ENCODE measurements at places on chromosomes 5 and 9.

DNA sequence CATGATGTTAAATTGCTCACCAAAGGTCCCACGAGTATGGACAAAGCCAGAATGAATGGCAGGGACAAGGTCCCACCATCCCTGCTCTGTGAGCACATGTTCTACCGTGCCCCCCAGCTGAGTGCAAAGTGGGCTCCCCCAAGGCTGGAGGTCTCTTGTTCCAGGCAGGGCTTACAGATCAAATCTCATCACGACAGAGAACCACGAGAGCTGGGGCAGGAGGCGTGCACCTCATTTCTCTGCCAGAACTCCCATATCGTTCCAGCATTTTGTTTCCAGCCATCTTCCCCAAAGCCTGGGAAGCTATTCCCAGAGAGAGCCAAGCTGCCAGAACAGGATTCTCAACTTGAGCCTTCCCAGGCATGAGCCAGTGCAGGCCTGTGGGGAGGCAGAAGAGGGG lies 108.5 kb downstream of the ZNF354C start:
- DNase-seq, result no peak

- DNase-seq, result no peak
These were observed 295.1 kb downstream of the TLE1 start for GRCh38 chr9:81393985-81394811.

DNA sequence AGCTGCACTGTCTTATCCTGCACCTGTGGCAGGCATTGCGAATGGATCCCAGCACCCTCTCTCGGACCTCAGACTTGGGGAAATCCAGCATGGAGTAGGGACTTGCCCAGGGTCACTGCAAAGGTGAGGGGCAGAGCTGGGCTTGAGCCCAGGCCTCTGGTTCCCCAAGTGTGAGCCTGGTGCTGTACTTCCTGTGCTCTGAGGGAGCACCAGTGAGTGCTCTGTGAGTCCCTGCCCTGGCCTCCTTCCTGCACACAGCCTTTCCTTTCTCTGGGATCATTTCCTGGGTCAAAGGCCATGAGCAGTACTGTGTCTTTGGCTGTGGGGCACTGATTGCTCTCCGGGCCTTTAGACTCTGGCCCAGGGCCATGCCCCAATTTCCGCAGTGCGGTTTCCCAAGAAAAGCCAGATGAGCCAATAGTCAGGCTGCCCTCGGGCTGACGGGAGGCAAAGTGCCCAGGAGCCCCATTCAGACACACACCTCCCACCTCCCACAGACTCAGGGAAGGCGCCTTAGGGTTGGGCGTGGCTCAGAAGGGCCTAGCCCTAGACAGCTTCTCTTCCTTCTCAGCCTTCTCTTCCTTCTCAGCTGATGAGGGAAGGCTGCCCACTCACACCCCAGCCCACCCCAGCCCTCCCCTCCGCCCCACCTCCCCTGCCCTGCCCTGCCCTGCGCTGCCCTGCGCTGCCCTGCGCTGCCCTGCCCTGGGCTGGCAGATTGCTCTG lies 23.3 kb upstream of the TRIM14 start:
- no peak for DNase-seq

- no peak for DNase-seq
These were observed 126.9 kb upstream of the OSMR start for GRCh38 chr5:38718771-38719391.

- DNase-seq, result no peak
These were observed 49.0 kb downstream of the DAPK1 start for GRCh38 chr9:87546704-87547103.

DNA sequence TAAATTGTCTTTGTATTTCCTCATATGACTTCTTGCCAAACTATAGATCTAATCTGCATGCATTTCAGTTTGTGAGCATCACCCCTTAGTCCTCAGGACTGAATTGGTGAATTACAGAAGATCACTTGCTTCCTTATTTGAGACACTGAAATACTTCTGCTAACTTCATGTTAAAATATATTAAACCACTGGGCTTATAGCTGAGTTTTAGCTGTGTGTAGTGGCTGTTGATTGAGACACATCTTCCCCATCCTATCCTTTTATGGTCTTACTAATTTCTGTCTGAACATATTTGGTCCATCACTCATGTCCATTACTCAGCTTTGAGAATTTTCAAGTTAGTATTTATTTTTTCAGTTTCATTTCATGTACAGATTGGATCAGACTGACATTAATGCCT lies 295.9 kb downstream of the PSAT1 start:
- no peak for DNase-seq

- DNase-seq, result no peak
These were observed 441.3 kb upstream of the CCNG1 start for GRCh38 chr5:162996053-162996452.

GRCh38 chr9:112831281-112831851 lies 59.3 kb downstream of the SLC46A2 start:
- DNase-seq, result no peak

DNA sequence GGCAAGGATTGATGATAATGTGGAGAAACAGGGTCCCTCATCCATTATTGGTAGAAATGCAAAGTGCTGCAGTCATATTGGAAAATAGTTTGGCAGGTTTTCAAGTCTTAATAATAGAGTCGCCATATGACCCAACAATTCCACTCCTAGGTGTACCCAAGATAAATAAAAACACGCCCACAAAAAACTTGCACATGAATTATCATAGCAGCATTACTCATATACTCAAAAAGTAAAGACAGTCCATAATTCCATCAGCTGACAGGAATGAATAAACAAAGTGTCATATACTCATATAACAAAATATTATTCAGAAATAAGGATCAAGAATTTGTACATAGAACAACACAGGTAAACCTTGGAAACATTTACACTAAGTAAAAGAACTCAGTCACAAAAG lies 242.9 kb upstream of the FTMT start:
- no peak for DNase-seq

DNA sequence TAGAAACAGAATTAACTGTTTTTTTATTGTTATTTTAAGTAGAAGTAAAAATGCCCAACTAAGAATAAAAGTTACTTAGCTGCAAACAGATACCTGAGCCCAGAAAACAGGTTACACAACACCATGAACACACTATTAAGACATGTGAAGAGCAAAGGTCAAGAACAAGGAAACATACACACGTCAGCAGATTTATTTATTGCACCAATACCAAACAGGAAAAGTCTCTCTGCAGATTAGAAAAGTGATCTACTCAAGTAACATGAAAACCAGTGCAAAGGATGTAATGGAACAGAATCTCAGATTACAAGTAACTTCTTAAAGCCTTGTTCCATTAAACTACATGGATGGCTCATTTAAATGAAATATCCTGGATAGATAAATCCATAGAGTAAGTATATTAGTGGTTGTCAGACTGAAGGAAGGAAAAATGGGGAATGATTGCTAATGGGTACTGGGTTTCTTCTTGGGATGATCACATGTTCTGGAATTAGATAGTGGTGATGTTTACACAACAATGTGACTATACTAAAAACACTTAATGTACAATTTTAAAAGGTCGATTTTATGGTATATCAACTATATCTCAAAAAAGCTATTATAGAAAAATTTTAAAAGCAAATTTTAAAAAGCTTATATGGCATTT lies 6.1 kb downstream of the SAR1B start:
- no peak for DNase-seq

DNA sequence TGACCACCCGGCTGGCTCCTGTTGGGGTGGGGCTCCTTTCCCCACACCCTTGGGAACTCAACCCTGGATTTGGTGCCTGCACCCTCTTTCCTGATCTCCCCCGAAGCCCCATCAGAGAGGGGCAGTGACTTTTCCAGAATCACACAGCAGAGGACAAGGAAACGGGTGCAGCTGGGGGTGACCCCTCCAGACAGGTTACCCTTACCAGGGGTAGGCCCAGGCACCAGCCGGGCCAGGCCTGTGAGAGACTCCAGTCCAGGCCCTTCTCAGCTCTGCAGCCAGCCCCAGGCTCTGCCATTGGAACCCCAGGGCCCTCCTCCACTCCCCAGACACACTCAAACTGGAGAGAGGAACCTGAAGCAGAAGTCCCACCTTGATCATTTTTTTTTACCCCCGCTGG lies 19.0 kb upstream of the PHYHD1 start:
- no peak for DNase-seq
